Omental fat pad (tissue), 4 donors: ENCODE measurements at places on chromosomes 3 and 15.

- no peak for DNase-seq
Observed at GRCh38 chr15:29616512-29616911, 205.8 kb downstream of the TJP1 start.

- DNase-seq: no peak
Observed at GRCh38 chr15:29550834-29551465, 271.3 kb downstream of the TJP1 start.

GRCh38 chr15:49290191-49290590 is 120.1 kb downstream of the GALK2 start:
- no peak for DNase-seq

GRCh38 chr3:141452045-141452444 is 34.8 kb upstream of the RASA2 start:
- DNase-seq: no peak

DNA sequence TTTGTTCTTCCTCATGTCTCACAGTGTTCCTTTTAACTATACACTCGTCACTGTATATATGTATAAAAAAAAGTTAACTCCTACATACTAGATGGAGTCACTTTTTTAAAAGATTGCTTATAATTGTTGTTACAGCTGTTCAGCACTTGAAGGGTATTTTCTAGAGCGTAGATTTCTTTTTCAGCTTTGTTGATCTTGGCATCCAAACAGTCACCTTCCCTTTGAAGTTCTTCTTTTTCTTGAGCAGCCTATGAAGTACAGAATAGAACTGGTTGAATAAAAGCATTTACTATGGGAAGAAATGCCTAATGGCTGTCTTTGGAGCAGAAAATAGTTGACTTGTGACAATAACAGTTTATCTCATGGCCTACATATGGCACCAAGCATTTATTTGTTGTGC is 17.8 kb downstream of the TTC14 start:
- DNase-seq: no peak
